ENCODE measurements at places on chromosomes 6 and 20. TPM values are rescaled to one million over a fixed set of nuclear protein-coding genes. Genes with fewer than 3 reads are reported as not detected.

C20orf202 gene
- total RNA-seq = 0.20 TPM

- DNase-seq = no peak
Measured at GRCh38 chr6:53312355-53312754, 36.4 kb downstream of the ELOVL5 start.

ZBTB46 gene
- 12.2 TPM for total RNA-seq

COL21A1 gene
- total RNA-seq = 13.6 TPM

JAG1 gene
- 30.9 TPM for total RNA-seq

DNA sequence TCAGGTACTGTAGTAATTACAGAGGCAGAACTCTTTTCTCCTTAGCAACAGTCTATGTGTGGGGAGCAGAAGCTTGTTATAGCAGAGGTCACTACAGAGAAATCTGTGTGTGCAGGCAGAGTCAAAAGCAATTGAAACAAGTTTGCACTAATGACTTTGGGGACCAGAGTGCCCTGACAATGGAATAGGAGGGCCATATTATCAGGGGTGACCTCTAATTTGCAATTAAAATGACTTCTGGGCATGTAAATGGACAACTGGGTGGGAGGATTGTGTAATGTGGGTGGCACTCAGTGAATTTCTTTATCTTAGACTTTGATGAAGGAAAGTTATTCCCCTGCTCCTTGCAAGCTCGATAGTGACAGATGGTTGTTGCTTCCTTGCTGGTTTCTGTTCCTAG is 127.2 kb downstream of the PLCB4 start:
- DNase-seq = no peak

PSORS1C1 gene
- total RNA-seq = 0.33 TPM

SLC26A8 gene
- not detected for total RNA-seq

PRR18 gene
- total RNA-seq = not detected

GRCh38 chr6:118697554-118697953 is 46.2 kb upstream of the CEP85L start:
- DNase-seq = no peak

GRCh38 chr6:136683209-136683941 is 108.9 kb downstream of the MAP3K5 start:
- DNase-seq = no peak

DNA sequence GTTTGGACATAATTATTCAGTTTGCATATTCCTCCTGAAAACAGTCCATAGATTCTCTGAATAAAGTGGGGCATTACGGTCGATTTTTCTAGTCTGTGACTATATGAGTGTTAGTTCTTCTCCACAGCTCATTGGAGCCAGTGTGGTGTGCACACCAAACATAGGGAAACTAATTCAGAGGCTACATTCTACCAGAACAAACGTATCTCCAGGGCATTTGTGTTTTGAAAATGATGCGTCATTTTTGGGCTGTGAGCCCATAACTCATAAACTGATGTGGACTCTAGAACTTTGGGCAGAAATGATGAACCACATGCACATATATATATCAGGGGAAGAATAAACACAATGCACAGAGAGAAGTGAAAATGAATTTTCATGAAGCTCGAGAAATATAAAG is 41.8 kb downstream of the C6orf58 start:
- no peak for DNase-seq

DNA sequence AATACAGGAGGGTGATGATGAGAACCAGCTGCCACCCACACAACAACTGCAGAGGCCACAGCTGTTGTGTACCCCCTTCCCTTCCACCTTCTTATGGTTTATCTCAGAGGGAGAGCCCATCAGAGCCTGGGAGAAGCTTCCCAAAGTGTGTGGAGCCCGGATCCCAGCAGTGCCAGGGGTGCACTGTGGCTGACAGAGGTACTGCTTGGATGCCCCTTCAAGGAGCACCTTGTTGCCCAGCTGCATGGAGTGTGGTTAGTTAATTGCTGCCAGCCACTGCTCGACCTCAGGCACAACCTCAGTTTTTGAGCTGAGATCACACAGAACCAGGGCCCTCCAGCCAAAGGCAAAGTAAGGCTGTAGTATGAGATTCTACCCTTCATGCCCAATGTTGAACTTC is 13.0 kb downstream of the PI3 start:
- DNase-seq = no peak

DNA sequence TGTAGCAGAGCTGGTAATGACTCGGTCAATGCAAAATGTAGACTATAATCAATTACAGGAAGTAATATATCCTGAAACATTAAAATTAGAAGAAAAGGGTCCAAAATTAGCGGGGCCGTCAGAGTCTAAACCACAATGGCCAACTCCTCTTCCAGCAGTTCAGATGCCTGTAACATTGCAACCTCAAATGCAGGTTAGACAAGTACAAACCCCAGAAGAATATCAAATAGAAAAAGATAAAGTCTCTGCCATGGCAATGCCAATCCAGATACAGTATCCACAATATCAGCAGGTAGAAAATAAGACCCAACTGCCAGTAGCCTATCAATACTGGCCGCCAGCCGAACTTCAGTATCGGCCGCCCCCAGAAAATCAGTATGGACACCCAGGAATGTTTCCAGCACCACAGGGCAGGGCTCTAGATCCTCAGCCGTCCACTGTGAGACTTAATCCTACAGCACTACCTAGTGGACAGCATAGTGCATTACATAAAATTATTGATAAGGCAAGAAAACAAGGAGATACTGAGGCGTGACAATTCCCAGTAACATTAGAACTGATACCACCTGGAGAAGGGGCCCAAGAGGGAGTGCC is 158.4 kb downstream of the GPX5 start:
- no peak for DNase-seq

COL19A1 gene
- 2.7 TPM for total RNA-seq

CDKAL1 gene
- total RNA-seq = 10.5 TPM

- DNase-seq = no peak
Measured at GRCh38 chr6:40732878-40733277, 145.7 kb upstream of the LRFN2 start.

GRCh38 chr6:73262671-73263569 is at the start of gene KHDC1:
Gene KHDC1, minus strand, starts transcription at chr6:73263196. Its CDS starts 20,679 bp downstream, at chr6:73242517.
- DNase-seq = no peak

TSHZ2 gene
- total RNA-seq = 3.3 TPM

KCNB1 gene
- total RNA-seq = 1.4 TPM

GRCh38 chr6:11700118-11700718 is 78.4 kb downstream of the ADTRP start:
- no peak for DNase-seq

BMP5 gene
- total RNA-seq = 1.6 TPM

- no peak for DNase-seq
Measured at GRCh38 chr6:52407467-52407866, 12.7 kb upstream of the EFHC1 start.
